Kidney (tissue), 22 donors: ENCODE measurements at places on chromosomes 6 and 20.
A peak's percentile ranks its signal among the peaks of the same experiment; 100 is the strongest.

- DNase-seq: no peak
These were observed 14.9 kb downstream of the CST3 start for GRCh38 chr20:23622839-23623343.

- DNase-seq: peak; percentile 64
These were observed 112.5 kb downstream of the EDN3 start for GRCh38 chr20:59412875-59413284.

DNA sequence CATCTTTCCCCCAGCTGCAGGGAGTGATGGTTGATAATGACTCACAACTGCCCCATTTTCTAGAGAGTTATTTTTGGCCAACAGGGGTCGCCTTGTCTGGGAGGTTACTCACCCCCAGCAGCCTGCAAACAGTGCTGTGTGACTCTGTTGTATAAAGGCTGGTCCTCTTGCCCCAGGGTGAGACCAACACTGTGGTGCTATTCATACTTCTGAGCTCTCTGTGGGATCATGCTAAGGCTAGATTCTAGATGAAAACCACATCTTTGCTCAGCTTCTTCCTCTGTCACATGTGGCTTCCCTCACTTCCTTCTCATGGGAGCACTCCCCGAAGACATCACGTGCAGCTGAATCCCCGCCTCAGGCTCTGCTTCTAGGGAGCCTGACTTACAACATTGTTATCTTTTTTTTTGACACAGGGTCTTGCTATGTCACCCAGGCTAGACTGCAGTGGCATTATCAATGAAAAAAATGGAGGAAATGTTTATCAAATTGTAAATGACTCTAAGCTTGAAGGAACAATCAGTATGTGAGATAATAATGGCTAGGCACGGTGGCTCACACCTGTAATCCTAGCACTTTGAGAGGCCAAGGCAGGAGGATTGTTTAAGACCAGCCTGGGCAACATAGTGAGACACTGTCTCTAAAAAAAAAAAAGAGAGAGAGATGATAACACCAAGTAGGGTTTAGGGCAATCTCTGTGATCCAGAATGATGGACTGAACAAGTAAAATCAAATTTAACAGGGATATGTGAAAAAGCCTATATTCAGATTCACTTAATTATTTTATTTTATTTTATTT is 55.7 kb upstream of the SLC23A2 start:
- DNase-seq: no peak

DNA sequence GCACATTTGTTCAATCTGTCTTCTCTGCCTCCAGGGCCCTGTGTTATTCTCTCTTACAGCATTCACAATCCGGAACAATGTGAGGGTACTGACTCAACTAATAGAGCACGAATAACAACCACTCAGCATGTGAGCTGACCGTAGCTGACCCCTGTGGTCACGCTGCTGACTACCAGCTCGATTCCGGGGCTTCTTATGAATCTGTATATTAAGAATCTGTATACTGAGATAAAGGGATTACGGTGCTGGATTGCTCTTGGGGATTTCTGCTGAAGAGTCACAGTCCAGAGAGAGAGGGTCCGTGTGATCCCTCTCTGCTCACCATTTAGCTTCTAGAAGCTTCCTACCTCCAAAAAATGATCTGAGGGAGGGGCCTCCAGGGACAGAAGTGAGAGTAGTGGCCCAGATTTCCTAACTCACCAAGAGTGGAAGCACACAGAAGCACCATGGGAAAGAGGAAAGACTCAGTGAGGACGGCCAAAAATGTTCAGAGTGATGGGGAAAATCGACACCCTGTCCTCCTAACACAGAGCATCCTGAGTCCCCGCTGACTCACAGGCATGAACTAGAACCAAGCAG is 156.2 kb downstream of the THBS2 start:
- no peak for DNase-seq

DNA sequence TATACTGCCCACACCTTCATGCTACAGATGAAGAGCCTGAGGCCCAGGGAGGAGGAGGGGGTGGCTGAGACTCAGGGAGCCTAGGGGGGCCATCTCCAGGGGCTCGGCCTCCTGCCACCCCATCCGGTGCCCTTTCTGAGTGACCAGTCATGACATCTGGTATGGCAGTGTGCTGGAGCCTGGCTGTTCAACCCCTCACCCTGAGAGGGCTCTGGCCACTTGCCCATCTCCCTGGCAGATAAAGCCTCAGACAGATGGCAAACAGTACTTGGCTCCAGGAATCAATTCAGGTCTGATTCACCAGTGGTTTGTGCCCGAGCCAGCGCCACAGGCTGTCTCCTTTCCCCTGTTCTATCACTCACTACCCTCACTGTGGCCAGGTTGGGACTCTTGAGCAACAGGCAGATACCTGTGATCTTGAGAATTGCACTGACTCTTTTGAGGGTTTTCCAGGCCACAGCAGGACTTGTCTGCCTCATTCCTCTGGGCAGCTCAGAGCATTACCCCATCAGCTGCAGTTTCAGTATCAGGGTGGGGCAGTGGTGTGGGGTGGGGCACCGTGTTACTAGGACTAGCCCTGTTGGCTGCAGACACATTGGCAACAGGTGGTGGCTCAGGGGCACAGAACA is 22.8 kb downstream of the SRSF3 start:
- DNase-seq: no peak

DNA sequence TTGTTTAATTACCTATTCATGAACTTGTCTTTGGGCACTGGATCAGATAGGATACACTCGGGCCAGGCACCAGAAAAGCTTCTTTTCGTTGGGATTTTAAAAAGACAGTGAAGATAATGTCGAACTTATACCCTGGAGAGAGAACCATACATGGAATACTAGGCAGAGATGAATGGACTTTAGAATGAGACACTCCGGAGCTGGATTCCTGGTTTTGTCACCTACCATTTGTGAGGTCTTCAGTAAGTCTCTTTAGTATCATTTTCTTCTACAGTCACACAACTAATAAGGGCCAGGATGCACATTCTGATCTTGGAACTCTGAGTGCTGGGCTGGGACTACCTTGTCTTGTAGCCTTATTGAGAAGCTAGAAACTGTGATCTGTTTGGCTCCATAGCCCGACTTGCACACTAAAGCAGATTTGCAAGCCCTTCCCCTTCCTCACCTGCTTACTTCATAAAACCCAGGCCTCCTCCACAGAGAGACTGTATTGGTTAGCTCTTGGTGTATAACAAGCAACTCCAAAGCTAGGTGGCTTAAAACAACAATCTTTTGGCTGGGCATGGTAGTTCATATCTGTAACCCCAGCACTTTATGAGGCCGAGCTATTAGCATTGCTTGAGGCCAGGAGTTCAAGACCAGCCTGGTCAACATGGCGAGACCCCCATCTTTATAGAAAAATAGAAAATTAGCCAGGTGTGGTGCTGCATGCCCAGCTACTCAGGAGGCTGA is 7.4 kb upstream of the IFT52 start:
- no peak for DNase-seq

GRCh38 chr6:134689641-134690040 is 260.3 kb downstream of the ALDH8A1 start:
- no peak for DNase-seq

DNA sequence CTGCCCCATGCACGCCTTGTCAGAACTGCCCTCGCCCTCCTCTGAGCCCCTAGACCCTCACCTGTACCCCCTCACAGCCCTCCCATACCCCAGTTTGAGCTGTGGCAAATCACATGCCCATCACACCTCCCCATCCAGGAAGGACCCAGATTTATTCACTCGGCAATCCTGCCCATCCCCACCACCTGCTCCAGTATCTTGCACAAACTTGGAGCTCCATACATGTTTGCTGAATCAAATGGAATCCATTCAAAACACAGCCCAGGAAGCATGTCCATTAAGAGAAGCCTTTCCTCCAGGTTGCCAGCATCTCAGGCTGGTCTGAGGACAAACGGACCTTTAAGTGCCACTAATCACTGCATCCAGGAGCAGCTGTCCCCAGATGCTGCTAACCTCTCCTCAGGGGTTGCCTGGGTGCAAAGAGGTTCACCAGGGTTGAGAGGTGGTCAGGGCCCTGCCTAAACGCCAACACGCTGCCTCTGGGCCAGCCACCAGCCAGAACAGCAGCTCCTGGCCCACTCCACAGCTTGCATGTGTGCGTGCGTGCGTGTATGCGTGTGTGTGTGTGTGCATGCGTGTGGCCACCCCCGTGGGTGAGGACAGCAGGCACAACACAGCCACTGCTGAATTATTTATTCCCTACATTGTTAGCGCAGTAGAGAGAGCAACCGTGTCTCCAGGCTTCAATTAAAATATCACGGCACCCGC is 31.0 kb downstream of the GRM4 start:
- no peak for DNase-seq

DNA sequence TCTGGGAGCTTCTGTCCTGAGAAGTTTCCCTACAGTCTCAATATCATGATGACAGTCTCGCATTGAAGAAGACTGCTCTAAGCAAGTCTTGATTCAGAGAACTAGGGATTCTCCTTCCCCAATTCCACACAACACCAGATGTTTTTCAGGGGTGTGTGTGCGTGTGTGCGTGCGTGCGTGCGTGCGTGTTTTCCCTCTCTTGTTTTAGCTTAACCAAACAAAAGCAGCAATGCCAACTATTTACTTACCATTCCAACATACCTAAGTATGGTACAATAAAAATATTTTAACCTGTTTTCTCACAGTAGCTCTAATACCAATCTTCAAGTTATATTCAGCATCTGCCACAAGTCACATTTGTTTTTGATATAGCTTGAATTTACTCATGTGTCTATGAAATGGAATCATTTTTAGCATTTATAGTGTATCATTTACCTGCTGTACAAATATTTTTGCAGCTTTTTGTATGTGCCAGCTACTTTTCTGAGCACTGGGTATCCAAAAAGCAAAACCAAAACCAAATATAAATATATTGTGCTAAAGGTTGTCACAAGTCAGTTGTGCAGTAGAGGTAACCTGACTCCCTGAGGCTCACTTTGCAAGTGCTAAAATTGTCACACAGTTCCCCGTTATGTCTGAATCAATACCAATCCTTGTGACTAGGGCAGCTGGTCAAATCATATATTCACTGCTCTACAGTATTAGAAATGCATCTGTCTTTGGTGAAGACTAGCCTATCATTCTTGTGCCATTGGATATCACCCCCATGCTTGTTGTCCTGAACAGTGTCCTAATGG is 21.7 kb upstream of the MYLIP start:
- DNase-seq: no peak

- DNase-seq: peak; percentile 64
These were observed 600.4 kb upstream of the JAG1 start for GRCh38 chr20:11274141-11274594.

DNA sequence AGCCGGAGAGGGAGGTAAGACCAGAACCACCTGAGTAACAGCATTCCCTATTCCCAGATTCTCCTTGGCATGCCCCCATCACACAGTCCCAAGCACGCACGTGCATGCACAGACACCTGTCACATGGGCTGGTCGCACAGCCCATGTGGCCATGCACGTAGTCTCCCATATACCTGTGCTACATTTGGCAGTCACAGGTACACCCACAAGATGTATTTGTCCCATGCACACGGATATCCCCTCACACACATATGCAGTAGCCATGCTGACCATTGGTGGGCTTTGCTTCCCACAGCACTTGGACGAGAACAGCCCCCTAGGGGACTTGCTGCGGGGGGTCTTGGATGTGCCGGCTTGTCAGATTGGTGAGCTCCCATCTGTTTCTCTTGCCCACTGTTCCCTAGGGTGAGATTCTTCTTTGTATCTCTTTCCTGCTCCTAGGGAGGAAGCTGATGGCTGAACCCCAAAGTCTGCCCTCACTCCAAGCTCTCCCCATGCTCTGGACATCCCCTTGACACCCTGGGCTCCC is 31.9 kb downstream of the PLCG1 start:
- no peak for DNase-seq

- DNase-seq: no peak
These were observed 70.1 kb upstream of the LOC128125822 start for GRCh38 chr6:63502156-63502555.

DNA sequence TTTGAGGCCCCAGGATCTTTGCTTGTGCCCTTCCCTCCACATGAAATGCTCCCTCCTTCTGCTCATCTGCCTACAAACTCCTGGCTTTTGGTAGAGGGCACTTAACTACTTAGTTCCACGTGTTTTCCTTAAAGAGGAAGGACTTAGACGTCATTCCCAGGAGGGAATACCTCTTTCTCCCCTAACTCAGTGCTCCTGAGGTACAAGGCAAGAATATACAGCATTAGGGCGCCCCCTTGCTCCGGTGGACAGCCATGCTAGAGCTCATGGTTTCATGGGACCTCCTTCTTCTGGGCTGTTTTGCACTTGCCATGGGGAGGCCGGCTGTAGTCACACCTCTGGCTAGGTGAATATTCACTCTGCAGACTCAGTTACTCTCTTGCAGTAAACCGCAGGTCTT is 93.8 kb upstream of the LY86 start:
- DNase-seq: peak; percentile 38

- no peak for DNase-seq
These were observed 4.1 kb downstream of the LEMD2 start for GRCh38 chr6:33784787-33785186.

GRCh38 chr20:19876828-19877460 is 118.9 kb downstream of the RIN2 start:
- DNase-seq: no peak

GRCh38 chr6:63188828-63189227 is 22.4 kb upstream of the FKBP1C start:
- DNase-seq: no peak

DNA sequence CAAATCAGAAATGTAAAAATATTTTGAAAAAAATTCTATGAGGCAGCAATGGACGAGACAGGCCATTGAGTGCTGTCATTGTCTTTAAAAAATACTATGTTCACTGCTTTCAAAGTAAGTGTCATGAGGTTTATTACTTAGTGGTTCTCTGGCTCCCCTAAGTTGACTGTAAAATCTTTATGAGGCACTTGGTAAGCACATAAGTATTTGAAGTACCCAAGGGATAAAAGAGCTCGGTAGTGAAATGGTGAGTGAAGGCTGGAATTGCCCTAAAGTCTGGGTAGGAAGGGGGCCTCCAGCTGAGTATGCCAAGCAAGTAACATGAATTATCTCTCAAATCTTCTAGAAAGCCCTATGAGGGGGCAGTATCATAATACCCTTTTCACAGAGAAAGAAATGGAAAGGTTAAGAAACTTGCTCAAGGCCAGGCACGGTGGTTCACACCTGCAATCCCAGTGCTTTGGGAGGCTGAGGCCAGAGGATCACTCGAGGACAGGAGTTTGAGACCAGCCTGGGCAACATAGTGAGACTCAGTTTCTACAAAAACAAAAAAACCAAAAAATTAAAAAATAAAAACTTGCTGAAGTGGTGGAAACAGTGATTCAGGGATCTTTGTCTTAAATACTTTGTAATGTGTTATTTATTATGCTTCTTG is 5.5 kb upstream of the CTCFL start:
- DNase-seq: no peak

- no peak for DNase-seq
These were observed 214.4 kb downstream of the ERMARD start for GRCh38 chr6:169965657-169966311.

GRCh38 chr20:50762045-50762422 is 30.7 kb downstream of the PARD6B start:
- no peak for DNase-seq

DNA sequence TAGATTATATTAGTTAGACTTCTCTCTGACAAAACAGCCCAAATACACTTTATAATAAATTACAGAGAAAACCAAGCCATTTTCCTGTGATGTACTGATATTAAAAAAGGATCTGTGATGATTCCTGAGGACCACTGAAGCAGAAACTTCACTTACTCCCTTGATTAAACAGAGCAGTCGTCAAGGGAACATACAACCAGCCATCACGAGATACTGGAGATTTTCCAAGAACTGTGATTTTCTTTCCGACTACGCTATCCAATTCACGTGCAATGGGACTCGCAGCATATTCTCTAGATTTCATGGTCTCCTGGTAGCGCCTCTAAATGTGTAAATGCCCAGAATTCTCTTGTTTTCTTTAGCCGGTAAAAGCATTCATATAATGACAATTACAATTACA is 377.4 kb downstream of the PHF3 start:
- DNase-seq: no peak
